ENCODE measurements at places on chromosomes 4 and X. TPM values are rescaled to one million over a fixed set of nuclear protein-coding genes. Genes with fewer than 3 reads are reported as not detected.

- DNase-seq: no peak
These were observed 19.2 kb downstream of the RASGEF1B start for GRCh38 chr4:81452452-81453006.

DNA sequence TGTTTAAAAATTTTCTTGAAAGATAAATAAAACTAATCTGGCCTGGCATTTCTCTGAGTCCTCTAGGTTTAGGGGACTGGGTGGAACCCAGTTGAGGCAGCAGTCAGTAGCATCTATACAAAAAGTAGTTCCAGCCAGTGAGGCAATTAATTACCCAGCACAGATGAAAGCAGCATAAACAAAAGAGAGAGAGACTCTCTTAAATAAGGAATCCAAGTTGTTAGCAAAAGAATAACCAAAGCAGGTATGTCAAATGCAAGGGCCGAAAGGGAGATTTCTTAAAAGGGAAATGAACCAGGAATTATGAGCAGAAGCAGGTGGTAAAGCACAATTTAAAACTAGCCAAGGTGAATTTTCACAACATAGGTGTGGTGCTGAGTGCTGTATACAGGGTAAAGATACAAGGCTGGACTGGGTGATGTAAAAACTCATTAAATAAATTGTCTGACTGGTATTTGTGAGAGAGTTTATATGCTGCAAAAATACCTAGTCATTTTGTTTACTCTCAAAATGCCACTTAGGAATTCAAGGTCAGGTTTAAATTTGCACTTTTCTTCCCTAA lies 94.6 kb upstream of the GALNT7 start:
- no peak for DNase-seq

DNA sequence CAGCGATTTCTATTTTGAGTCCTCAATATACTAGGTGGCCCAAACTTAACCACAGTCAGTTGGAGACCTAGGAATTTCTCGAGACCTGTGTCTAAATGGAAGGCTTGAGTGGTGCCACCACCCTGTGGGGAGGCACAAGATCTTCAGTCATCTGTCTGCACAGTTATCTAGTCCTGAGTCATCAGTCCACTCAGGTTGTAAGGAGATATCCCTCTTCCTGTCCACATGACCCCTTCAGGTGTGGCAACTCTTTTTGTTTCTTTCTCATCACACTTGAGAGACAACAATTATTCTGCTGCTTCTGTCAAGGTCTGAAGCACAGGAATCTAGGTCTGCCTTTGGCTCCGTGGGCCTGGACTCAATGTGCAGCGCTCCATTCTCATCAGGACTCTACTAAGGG lies 64.4 kb upstream of the IBSP start:
- DNase-seq: no peak

DNA sequence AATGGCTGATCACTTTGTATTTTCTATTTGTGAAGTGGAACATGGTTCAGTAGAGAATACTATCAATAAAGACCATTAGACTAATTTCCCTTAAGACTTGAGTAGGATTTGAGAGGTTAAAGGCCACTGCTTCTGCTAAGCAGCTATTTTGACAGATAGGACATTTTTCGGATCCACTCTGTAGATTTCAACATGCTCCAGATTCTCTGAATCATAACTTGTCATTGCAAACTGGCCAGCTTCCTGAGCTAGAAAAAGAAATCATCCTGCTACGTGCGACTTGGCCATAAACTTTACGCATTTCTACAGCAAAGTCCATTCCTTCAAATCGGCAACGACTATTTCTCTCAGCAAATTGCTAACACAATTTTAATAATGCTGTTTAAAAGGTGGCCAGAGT lies 55.2 kb downstream of the MGST2 start:
- no peak for DNase-seq

GRCh38 chr4:85452058-85452731 lies 22.8 kb upstream of the ARHGAP24 start:
- DNase-seq: no peak

SUPT20HL2 gene
- total RNA-seq: not detected
